ENCODE measurements at places on chromosomes 2 and 18.

DNA sequence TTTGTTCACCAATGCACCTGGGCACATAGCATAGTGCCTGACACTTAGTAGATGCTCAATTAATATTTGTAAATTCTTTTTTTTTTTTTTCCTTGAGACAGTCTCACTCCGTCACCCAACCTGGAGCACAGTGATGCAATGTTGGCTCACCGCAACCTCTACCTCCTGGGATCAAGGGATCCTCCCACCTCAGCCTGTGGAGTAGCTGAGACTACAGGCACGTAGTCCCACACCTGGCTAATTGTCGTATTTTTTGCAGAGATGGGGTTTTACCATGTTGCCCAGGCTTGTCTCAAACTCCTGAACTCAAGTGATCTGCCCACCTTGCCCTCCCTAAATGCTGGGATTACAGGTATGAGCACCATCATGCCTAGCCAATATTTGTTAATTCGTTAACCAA, 23.2 kb upstream of the LPIN2 start:
- DNase-seq: no peak

- DNase-seq: peak; percentile 66
These were observed 13.4 kb upstream of the LRPPRC start for GRCh38 chr2:44009136-44009735.

DNA sequence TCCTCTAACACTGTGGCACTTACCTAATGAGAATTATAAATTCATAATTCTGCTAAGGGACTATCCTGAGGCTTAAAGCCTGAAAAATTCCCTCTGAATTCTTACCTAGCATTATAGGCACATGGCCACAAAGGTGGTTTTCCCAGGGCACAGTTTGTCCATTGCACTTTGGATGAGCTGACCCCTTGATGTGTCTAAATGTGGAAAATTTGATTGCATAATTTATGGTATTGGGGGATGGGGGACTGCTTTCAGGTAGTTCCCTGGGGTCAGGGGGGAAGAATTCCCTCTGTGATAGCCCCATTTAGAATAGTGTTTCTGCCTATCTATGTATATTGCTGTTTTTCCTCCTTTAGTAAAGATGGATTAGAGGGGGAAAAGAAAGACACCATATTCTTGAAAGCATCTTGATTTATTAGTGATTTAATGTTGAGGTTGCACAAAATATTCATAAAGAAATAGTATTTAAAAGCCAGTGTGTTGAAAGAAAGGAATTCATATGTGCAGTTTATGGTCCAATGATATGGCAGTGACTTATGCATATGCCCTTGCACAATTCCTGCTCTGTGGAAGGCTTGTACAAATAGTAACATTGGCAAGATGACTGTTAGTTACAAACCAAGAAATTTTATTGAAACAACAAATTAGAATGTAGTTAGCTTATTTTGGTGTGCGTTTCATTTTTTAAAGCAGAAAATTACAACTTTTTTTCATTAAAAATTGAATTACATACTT, 8.7 kb upstream of the HTR2B start:
- no peak for DNase-seq

DNA sequence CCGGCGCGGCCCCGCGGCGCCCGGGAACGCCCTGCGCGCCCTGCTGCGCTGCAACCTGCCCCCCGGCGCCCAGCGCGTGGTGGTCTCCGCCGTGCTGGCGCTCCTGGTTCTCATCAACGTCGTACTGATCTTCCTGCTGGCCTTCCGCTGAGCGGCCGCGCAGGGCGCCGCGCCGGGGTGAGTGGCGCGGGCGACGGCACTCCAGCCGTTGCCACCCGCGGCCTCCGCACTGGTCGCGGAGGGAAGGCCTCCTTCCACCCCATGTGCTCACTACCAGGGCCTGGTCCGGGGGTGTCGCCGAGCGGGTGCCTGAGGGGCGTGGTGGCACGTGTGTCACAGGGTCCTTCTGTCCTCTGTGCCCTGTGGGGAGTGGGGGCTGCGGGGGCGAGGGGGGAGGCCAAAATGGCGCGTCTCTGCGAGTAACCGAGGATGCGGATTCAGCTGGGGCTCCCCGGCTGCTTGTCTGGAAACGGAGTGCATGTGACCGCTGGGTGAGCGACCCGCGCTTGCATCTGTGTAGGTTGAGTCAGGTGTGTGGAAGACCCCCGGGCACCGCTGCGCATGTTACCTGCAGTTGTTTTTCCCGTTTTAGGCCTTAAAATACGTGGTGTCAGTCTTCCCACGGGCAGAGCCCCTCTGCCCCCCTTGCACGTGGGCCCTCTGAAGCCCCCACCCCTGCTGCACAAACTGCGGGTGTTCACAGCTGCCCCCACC, 58.0 kb downstream of the FAM168B start:
- peak; percentile 82 for DNase-seq

DNA sequence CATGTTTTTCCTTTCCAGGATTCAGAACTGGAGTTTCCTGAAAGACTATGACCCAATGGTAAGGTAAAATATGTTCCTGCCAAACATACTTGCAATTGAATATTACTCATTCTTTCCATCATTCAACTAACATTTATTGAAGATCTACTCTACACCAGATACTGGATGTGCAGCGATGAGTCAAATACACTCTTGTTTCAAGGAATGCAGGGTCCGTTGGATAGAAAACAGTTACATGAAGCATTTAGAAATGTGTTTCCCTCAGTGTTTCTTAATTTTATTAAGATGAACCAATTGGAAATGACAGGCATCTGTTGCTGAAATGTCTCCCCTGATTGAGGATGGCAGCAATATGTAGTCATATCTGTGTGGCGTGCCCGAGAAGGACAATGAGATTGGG, 14.8 kb upstream of the SLC66A3 start:
- no peak for DNase-seq
